Stimulated activated memory B cell treated with anti-CD40 and anti-IgM and Interleukin-4, amounts not matched to agents 10 μg/mL and 1 μg/mL and 100 μg/mL, for 72 hours (primary cell): ENCODE measurements at places on chromosomes 13 and 19.

GRCh38 chr13:29486551-29486950 lies 108.9 kb downstream of the SLC7A1 start:
- no peak for ATAC-seq

- peak; percentile 5 for ATAC-seq
Observed at GRCh38 chr13:25468325-25469168, 96.8 kb downstream of the ATP8A2 start.

DNA sequence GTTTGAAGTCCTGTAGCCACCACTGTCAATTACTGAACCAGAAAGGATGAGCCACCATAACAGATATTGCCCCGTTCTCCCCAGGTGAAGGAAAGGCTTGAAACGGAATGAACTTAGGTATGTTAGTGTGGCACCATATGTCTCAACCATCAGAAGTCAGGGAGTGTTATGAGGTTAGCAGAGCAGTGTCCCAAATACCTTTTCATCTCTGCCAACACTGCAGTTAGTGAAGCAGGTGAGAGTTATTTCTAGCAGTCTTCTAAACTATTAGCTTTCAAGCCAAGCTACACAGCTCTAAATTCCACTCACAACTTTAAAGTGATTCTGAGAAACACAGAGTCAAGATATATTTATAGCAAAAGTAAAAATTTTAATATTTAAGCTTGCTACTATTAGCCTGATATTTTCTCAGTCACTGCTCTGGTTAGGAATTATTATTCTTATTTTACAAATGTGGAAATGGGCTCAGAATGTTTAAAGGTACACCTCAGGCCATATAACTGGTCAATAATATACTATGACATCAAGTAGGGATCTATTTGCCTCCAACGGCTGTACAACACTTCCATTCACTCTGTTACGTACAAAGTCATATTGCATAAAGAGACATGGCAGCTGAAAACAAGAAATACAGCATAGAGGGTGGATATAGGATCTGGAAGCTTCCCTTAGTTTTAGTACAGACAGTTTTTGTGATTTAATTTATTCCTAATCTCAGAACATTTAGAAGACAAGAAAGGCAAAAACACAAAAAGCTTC lies 1527.1 kb upstream of the PRR20A start:
- ATAC-seq, result no peak

DNA sequence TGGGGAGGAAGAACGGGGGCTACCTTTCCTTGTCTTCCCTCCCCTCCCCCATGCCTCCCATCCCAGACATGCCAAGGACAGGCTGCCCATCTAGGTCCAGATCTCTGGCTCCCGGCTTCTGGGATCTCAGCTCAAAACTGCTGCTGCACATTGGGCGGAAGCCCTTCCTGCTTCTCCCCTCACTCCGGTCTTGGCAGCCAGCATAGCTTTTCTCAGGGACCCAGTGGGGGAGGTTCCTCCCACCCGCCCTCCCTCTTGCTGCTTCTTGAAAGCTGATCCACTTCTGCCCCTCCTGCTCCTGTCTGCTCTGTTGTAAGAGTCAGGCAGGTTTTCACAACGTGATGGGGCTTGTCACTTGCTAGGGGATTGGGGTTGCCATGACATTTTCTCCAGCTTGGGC lies 21.7 kb upstream of the RNF17 start:
- no peak for ATAC-seq

DNA sequence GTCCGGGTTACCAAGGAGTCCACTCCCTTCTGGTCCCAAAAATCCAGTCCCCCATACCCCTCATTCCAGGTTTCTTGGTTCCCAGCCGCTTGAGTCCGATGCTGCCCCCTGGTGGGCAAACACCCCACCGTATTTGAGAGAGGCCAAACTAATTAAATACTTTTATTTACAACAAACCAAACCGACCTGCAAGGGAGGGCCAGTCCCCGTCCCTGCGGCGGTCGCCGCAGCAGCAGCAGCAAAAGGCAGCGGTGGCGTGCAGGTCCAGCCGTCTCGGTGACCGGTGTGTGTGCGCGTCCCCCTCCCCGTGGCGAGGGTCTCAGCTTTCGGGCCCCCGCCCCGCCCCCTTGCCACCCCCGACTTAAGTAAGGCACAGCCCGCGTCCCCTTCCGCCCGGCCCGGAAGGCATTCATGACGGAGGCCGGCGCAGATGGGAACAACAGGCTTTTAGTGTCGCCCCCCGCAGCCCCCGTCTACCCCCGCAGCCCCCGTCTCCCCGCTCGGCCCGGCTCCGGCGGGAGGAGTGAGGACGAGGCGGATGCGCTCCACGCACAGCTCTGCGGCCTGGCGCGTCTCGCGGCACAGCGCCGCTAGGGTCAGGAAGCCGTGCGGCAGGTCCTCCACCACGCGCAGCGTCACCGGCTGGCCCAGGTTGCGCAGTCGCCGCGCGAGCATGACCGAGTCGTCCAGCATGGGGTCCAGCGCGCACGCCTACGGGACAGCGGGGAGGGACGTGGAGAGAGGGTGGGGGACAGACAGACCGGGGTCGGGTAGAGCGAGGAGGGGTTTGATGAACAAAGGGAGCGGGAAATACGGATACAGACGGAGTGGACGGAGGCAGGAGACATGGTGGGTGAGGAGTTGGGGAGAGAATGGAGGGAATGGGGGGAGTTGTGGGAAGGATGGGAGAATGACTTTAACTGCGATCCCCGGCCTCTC lies 11.5 kb upstream of the CNFN start:
- peak; percentile 70 for ATAC-seq

GRCh38 chr13:112851107-112852038 lies 117.6 kb upstream of the MCF2L start:
- ATAC-seq, result no peak

GRCh38 chr13:109151696-109152095 lies 522.3 kb downstream of the MYO16 start:
- ATAC-seq, result no peak

GRCh38 chr13:20160306-20161274 lies at the start of gene GJA3:
TSS of gene GJA3 (minus strand) at chr13:20161052. CDS start at chr13:20143288, 17,764 bp downstream.
- ATAC-seq, result peak; percentile 81

DNA sequence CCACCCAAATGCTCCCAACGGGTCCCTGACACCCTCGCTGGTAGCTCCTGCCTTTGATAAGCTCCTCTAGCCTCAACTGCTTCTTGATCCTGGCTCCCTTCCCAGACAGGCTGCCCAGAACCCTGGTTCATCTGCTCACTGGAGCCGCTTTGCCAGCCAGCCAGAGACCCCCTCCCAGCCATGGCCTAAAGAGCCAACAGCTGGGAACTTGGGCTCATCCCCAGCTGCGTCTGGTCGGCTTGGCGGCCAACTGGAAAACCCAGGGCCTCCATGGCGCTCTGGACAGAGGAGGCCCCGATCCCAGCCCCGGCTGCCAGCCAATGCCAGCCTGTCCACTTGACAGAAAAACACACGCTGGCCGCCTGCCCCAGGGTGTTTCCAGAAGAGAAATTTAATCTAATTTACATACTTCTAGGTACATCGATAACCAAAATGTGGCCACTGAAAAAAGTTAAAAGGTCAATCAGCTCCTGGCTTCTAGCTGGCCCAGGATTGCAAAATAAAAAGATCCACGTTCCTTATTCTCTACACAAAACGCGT lies 3.0 kb upstream of the AKAP8L start:
- ATAC-seq, result no peak

DNA sequence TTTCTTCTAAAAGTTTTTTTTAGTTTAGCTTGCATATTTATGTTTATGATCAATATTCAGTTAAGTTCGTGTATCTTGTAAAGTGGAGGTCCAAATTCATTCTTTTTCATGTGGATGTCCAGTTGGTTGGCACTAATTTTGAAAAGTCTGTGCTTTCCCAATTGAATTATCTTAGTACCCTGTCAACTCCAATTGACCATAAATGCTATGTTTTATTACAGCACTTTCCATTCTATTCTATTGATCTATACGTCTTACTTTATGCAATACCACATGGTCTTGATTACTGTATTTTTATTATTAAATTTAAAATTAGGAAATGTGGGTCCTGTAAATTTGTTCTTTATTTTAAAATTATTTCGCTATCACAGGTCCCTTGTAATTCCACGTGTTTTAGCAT lies 837.6 kb upstream of the SLC10A2 start:
- ATAC-seq, result no peak

DNA sequence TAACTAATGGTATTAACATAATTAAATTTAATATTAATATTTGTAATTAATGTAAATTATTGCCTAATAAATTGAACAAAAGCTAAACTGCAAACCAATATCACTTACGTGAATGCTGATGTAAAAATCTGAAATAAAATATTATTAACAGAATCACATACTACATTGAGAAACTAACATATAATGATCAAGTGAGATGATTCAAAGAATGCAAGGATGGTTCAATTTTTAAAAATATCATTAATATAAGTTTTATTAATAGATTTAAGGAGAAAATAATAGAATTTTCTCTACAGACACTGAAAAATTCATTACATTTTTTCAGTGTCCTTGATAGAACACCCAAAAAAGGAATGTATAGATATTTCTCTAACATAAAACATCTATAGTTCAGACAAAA lies 23.5 kb upstream of the EBPL start:
- ATAC-seq, result no peak

- ATAC-seq, result no peak
Observed at GRCh38 chr13:28585561-28585960, 73.4 kb upstream of the POMP start.

DNA sequence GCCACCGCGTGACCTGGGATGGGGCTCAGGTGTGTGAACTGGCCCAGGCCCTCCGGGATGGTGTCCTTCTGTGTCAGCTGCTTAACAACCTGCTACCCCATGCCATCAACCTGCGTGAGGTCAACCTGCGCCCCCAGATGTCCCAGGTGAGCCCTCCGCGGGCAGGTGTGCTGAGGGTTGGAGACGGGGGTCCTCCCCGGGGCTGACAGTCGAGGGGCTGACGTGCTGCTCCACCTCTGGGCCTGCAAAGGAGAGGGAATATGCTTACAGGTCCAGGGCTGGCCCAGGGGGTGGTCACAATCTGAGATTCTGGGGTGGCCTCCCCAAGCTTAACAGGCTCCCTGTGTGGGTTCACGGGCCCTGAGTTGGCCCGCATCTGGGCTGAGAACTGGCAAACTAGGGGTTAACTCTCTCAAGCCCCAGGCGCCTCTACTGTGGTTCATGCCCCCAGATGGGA lies 386 bp downstream of the VAV1 start:
- ATAC-seq, result no peak

DNA sequence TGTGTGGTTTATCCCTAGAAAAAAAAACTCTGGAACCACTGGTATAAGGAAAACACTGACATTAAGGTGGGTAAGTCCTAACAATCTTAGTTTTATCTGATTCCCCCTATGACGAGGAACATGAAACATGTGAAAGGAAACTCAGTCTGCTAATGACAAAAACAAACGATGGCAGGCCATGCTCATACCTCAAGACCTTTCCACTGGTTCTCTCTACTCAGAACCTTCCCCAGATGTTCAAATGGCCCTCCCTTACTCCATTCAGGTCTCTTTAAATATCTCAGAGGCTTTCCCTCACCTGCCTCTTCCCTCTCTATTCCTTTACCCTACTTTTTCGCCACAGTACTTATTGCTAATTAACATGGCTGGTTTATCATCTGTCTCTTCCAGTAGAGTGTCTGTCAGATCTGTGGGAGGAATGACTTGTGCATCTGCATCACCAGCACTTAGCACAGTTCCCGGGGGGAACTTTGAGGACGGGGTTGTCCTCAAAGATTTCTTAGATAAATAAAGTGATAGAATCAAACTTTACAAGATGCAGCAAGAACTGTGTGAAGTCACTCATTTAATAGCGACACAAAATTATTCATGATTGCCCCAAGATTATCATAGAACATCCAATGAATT lies 1.5 kb downstream of the TUBGCP3 start:
- ATAC-seq, result no peak

DNA sequence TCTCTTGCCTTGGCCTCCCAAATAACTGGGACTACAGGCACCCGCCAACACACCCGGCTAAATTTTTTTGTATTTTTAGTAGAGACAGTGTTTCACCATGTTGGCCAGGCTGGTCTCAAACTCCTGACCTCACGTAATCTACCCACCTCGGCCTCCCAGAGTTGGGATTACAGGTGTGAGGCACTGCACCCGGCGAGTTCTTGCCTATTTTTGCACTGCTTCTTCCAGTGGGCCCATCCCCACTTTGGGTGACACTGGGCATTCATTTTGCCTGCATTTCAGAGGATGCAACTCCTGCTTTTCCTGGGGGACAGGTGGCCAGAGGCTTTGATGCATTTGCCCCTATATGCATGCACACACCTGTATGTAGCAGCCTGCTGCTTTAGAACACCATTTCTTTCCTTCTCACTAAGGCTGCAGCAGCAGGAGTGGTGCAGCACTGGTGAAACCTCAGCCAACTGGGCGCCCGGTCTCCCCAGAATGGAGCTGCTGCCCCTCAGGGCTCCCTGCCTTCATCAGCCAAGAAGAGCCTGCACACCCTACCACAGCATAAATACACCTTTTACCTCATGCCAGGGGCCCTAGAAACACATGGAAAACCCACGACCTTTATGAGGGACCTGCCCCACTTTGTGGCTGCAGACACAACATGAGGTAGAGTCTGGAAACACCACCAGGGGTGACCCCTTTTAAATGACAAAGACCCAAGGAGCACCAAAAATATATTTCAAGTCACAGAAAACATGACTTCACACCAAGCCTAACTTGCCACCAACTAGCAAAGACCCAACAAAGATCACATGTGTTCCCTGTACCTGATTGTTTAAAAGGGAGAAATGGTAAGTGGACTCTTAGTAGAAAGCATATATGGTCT lies 36.8 kb upstream of the POP4 start:
- ATAC-seq, result no peak

DNA sequence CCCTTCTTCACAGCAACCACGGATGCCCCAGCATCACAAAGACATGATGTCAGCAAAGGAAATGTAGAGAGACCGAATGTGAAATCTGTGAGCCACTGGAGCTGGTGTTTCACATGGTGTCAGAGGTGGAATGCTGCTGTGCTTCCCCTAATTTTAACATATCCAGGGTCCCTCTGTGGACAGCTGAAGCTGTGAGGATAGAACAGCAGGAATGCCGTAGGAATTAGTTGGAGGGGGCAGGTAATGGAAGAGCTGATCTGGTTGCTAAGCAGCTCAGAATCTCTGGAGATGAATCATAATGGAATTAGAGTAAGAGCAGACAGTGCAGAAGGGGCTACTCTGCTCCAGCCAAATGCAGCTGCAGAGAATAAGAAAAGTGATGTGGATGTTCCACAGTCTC lies 68.9 kb upstream of the ZNF835 start:
- ATAC-seq, result no peak

DNA sequence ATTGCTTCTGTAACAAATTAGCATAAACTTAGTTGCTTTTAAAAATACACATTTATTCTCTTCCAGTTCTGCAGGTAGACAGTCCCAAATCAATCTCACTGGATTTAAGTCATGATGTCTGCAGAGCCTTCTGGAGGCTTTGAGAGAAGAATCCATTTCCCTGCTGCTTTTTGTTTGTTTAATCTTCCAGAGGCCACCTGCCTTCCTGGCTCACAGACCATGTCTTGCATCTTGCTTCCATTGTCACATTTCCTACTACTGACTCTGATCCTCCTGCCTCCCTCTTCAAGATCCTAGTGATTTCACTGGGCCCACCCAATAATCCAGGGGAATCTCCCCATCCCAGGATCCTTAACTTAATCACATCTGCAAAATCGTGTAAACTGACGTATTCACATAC lies 473.3 kb downstream of the ITGBL1 start:
- no peak for ATAC-seq
